Activated naive CD4-positive, alpha-beta T cell treated with anti-CD3 and anti-CD28 coated beads for 36 hours (primary cell): ENCODE measurements at places on chromosomes 3 and 15.

- DNase-seq = no peak
Observed at GRCh38 chr3:90080988-90081387, 973.6 kb downstream of the EPHA3 start.

- DNase-seq = no peak
Observed at GRCh38 chr3:65048151-65048550, 360.4 kb upstream of the ADAMTS9 start.

GRCh38 chr15:71496336-71496955 is 313.9 kb upstream of the NR2E3 start:
- no peak for DNase-seq

DNA sequence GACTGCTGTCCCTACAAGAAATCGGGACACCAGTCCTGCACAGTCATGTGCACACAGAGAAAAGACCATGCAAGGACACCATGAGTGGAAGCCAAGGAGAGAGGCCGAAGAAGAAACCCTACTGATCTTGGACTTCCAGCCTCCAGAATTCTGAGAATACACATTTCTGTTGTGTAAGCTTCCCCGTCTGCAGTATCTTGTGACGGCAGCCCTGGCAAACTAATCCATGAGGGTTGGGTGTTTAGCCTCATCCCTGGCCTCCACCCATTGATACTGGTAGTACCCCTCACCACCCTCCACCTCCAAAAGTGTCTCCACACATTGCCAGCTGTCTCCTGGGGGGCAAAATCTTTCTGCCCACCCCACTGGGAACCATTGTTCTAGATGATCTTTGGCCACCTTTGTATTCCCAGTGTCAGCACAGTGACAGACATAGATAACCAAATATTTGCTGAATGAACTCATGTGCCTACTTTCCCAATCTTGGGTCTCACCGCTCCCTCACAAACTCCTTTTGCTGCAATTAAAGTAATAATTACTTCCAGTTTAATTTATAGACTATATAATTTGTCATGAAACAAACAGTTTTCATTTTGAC is 83.8 kb downstream of the RAD18 start:
- no peak for DNase-seq
